ENCODE measurements at places on chromosomes 4 and X. TPM values are rescaled to one million over a fixed set of nuclear protein-coding genes. Genes with fewer than 3 reads are reported as not detected.

- no peak for DNase-seq
These were observed 2.8 kb downstream of the CLCN5 start for GRCh38 chrX:49925176-49925575.

The SMAD1 gene
- total RNA-seq = 10.1 TPM

The CT45A1 gene
- not detected for total RNA-seq

DNA sequence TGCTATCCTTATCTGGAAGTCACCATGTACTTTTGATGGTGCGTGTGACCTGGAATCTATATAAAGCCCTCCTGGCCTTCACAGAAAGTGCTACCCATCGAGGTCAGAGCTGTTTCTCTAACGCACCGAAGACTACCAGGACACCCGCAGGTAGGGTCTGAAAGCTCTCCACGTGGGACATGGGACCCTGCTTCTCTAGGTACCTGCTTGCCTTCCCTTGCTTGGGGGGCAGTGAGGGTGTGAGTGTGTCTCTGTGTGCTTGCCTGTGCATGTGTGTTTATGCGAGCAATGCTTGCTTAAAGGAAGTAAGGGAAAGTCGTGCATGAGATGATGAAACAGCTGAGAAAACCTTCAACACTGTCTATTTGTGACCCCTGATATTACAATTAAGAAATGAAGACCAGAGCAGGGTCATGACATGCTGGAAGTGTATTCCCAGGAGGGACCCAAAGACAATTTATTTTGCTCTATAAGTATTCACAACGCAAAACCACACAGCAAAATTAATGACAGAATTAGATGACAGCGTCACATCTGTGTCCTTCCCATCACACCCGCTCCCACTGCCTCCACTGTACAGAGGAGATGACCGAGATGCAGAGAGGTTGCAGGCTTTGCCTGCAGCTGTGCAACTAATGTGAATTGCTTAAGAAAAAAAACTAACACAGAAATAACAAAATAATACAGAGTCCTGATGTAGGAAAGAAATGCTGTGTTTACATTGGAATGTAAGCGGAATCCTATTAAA, 76.4 kb upstream of the HELT start:
- no peak for DNase-seq

- DNase-seq = no peak
These were observed 9.7 kb downstream of the CXorf38 start for GRCh38 chrX:40637687-40638086.

DNA sequence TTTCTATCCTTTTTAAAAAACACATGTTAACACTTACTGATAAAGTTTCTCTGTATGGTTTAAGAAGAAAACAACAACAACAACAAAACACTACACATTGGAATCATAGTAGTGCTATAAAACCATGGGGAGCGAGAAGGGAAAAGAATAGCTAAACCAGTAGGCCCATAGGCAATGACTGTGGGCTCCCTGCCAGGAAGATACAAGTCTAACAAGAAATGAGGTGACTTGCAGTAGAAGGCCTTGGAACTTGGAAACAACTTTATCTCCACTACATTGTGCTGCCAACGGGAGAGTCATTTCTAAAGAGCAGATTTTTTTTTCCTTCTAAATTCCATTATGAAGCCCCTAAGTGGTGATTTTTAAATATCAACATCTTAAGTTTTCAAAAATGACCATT, 78.0 kb downstream of the GPC4 start:
- DNase-seq = no peak

DNA sequence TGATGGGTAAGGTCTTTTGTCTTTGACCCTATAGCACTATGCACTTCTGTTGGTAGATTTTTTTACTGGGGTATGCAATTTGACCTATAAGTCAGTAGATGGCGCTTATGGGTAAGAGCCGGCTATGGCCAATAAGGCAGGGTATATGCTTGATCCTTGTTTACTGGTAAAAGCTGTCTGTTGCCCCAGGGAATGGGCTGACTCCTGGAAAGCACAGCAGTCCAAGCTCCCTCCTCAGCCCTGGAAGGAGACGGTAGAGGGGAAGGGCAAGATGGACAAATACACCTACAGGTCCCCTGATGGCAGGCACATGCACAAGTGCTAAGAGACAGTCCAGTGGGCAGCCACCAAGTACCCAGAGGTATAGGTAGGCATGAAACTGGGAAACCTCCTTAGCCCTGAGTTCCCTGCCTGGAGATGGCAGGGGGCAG, 63.7 kb downstream of the ADAMTS3 start:
- peak; percentile 36 for DNase-seq

- DNase-seq = peak; percentile 89
These were observed 57.0 kb upstream of the GRPEL1 start for GRCh38 chr4:7124689-7125442.

The MFAP3L gene
- 0.94 TPM for total RNA-seq

DNA sequence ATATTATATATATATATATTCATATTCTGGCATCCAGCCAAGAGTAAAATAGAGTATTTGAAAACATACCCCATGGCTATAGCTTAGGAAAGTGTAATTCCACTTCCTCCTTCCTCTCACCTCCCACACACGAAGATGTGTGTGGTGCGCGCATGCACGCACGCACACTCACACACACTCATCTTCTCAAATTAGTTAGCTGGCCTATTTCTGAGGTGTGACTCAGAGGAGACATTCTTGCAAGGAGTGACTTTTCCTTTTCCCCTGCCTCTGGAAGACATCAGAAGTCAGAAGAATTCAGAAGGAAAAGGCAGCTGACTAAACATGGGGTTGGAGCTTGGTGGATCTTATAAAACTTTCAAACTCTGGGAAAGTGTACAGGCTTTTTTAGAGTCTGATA, 8.8 kb downstream of the ENPEP start:
- DNase-seq = peak; percentile 90

GRCh38 chr4:153469031-153469430, 2.9 kb downstream of the TMEM131L start:
- DNase-seq = no peak

The PPARGC1A gene
- total RNA-seq = not detected

The STK26 gene
- total RNA-seq = 2.1 TPM

- DNase-seq = no peak
These were observed 465.2 kb upstream of the IGFBP7 start for GRCh38 chr4:57575426-57575825.

- DNase-seq = no peak
These were observed 323.1 kb downstream of the GBA3 start for GRCh38 chr4:23015821-23016220.

GRCh38 chrX:67734111-67734753, 190.4 kb downstream of the AR start:
- no peak for DNase-seq

The PLS3 gene
- 212 TPM for total RNA-seq

DNA sequence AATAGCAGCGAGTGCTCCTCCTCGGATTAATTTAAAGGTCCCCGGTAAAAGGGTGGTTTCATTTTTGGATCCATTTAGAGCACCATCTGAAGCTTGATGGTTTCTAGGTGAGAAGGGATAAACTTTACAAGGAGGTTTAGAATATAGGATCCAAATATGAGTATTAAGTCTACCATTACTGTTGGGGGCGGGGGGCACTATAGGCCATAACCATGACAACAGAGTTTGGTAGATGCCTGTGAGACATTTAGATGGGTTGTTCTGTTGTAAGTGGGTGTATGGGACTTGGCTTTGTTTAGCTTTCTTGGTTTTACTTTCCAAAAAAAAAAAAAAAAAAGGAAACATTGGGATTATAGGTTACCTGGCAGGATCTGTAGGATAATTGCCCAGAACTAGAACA, 92.7 kb downstream of the TENT5D start:
- DNase-seq = no peak

The BEX3 gene
- total RNA-seq = 327 TPM

The KLHL4 gene
- total RNA-seq = not detected

The GPR173 gene
- 1.6 TPM for total RNA-seq

The F8A2 gene
- not detected for total RNA-seq

DNA sequence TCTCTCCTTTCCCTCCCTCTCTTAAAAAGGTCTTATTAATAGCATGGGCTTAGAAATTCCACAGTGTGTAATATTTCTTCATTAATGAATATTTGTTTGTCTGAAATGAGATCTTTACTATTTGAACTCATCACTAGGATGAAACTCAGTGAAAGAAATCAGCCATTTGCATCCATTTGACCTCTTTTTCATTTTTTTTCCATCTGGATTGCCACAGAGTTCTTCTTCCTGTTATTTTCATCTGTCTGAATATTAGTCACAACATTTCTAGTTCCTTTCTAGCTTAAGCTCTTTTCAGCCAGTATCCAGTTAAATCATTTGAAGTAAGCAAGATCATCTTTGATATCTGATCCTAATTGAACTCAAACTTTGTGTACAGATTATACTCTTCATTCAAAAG, 69.2 kb upstream of the PLS3 start:
- DNase-seq = no peak

DNA sequence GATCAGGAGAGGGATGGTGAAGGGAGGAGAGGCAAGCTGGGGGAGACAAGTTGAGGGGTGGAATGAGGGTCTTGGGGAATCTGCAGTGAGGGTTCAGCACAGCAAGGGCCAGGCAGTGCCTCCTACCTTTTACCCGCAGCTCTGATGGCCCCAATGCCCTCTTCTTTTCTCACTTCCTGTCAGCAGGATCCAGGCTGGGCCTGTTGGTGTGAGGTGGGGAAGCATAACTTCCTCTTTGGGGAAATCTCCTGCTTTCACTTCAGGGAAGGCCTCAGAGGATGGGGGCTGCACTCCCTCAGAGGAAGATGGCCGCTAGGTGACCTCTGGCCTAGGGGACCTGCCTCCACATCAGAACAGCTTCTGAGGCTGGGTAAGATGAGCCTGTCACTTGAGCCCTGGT, 36.5 kb downstream of the EFNB1 start:
- no peak for DNase-seq

The CPZ gene
- total RNA-seq = 2.2 TPM

- DNase-seq = no peak
These were observed 160.0 kb downstream of the STIM2 start for GRCh38 chr4:27020603-27021002.

DNA sequence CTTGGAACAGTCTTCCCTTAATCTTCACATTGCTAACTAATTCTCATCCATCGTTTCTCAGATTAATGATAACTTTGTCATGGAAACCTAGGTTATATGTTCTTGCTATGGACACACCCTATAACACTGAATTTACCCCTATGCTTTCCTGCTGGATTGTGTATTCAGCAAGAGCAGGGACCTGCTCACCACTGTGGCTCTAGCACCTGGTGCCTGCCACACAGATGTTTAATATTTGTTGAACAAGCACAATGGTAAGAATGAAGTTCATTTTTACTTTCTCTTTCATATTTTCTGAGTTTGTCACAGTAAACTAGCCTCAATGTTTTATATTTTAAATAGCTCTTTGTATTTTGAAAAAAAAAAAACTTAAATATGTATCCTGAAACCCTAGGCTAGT, 734.0 kb upstream of the DIAPH2 start:
- DNase-seq = no peak

- DNase-seq = no peak
These were observed 47.0 kb downstream of the NUDT9 start for GRCh38 chr4:87469390-87469789.

The CXCL1 gene
- 1.3 TPM for total RNA-seq

- no peak for DNase-seq
These were observed 5.7 kb downstream of the SMIM20 start for GRCh38 chr4:25919676-25920075.

The CCSER1 gene
- not detected for total RNA-seq

The RXFP1 gene
- total RNA-seq = not detected

The GABRB1 gene
- total RNA-seq = not detected

DNA sequence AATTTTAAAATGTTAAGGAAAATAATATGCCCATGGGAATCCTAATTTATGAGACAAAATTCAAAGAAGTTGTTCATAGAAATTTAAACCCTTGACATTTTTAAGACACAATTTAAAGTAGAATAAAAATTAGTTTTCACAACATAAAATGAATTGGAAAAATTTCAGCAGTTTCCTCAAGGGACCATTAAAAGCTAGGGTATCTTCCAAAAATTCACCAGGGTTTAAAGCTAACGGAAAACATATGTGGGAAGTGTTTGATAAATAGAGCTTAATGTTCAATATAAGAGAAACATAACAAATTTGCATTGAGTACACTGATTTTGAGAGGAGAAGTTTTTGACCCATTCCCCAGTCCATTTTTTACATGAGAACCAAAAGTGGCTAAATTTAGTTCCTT, 228.9 kb upstream of the TTC29 start:
- DNase-seq = no peak

The GABRQ gene
- not detected for total RNA-seq

DNA sequence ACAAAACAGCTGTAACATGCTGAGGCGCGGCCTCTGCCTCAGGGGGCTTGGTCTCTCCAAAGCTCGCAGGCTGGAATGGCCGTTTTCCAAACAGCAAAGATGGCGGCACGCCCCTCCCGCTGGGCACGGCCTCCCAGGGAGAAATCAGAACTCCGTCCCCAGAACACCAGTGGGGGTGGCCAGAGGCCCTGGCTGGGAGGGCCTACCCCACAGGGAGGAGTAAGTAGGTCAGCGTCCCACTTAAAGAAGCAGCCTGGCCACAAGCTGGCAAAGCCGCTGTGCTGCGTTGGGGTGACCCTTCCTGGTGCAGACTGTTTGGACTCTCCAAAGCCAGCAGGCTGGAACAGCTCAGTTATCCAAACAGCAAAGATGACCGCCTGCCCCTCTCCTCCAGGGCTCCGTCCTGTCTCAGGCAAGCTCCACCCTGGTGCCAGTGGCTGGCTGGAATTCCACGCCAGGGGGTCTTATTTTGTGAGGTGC, 862.8 kb downstream of the TRIML1 start:
- no peak for DNase-seq

The APLN gene
- total RNA-seq = not detected

- no peak for DNase-seq
These were observed 49.5 kb downstream of the AMELX start for GRCh38 chrX:11342673-11343072.

GRCh38 chrX:119008110-119008744, 33.8 kb downstream of the LONRF3 start:
- DNase-seq = no peak

DNA sequence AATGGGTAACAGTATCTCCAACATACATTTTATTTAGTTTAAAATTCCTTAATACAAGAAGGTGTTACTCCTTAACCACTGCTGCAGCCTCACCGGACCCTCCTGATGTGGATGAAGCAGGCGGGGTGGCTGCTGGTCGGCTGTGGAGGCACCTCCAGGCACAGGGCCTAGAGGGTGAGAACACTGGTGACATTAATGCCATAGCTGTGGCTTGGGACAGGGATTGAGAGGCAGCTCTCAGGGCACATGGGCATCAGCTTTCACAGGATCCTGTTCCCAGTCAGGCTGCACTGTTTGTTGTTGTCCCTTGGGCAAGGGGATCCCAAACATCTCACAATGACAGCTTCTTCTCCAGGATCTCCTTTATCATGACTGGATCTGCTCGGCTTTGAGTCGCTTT, 90.0 kb downstream of the GATB start:
- no peak for DNase-seq

- DNase-seq = no peak
These were observed 75.9 kb downstream of the QRFPR start for GRCh38 chr4:121304893-121305292.

DNA sequence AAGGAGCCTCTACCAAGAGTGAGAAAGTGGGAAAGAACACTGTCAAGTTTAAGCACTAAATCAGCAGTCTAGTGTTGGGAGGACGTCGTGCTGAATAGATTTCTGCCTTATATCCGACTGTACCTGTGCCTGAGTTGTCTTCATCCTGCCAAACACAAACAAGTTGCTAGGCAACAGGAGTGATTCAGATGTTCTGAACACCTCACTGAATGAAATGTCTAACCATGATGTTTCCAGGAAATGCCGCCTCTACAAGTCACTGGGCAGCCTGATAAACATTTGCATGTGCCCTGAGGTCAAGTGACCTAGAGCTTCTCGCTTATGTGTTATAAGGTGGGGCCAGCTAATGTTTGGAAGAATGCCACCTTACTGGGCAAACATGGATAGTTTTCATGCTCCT, 37.9 kb downstream of the SGMS2 start:
- DNase-seq = peak; percentile 55

- DNase-seq = peak; percentile 46
These were observed 55.9 kb downstream of the NPNT start for GRCh38 chr4:105951198-105951597.
